Stimulated activated CD4-positive, alpha-beta T cell treated with anti-CD3 and anti-CD28 coated beads, Interleukin-4, amount 100 ng/mL, for 24 hours (primary cell): ENCODE measurements at places on chromosomes 4 and X.

DNA sequence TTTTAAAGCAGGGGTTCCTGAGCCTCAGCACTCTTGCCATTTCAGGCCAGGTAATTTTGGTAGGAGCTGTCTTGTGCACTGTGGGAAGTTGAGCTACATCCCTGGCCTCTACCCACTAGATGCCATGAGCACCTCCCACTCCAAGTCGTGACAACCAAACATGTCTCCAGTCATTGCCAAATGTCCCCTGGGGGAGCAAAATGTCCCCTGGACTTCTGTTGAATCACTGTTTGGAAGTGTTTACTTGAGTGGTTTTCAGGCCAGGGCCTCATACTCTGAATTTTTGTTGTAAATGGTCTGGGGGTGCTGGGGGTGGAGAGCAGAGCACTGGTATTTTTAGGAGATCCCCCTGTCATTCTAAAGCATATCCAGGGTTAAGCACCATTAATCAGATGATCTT lies 3.2 kb downstream of the PDK3 start:
- no peak for DNase-seq

DNA sequence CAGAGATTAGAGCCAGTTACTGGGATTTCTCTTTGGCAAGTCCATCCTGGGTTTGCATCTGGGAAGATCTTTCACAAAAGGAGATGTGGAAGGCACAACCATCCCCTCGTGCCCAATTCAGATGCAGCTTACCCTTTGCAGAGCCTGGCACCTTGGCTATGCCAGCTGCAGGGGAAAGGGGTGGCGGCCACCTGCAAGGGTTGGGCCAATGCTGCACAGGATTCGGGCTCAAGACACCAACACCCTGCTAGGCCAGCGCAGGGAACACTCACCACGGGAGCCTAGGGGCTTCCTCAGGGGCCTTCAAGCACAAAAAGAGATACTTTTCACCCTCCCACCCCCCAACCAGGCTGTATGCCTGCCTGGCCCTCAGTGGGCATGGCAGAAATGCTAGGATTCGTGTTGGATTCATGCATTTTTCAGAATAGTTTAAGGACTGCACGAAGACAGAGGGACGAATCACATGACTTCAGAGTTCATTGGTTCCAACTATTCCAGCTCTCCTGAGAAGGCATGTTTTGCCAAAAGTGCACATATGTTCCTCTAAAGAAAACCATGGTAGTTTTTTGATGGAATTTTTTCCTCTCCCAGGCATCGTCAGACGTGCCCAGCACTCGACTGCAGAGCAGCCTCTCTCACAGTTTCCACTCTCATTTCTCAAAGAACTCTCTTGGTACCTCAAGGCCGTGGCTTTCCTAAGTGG lies 94.4 kb downstream of the PHKA2 start:
- no peak for DNase-seq

- no peak for DNase-seq
Observed at GRCh38 chr4:114208574-114209151, 229.2 kb upstream of the ARSJ start.

DNA sequence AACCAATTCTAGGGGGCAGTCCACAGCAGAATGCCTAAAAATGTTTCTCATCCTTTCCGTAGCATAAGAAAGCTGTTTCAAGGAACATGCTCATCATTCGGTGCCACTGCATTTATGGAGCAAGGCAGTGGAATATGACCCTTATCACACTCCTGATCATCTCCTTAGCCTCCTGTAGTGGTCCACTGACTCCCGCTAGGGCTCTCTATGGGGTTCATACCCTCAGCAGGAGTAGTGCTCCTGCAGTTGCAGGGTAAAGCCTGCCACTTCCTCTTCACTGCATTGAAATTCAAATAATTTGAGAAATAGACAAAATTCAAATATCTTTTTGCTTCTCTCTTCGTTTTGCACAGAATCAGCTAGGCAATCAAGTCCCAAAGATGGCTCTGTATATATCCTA lies 107.0 kb downstream of the NDST3 start:
- no peak for DNase-seq

DNA sequence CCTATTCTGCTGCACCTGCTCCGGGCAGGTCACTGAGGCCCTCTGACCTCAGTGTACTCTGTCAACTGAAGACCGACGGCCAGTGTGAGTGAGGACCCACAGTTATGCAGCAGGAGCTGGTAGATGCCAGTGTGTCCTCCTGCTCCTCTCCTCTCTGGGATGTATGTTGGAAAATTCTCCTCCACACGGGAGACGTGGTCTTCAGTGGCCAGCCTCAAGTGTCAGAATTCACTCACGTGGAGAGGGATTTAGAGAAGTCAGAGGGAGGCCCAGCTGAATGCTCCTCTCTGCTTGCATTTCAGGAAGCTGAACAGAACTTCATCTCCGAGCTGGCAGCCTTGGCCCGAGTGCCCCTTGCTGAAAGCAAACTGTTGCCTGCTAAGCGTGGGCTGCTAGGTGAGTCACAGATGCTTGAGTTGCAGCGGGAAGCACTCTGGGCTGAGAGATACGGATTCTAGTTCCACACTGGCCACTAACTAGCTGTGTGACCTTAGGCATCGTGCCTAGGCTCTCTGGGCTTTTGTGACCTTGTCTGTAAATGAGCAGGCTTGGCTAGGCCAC lies 83.6 kb downstream of the CRMP1 start:
- DNase-seq: no peak

GRCh38 chr4:185470501-185471195 lies 885 bp downstream of the CCDC110 start:
- no peak for DNase-seq

GRCh38 chrX:64205441-64205734 lies at the start of gene AMER1:
Gene AMER1 (minus strand): TSS chrX:64205708. CDS start chrX:64193286, 12,422 bp downstream.
- DNase-seq: no peak

DNA sequence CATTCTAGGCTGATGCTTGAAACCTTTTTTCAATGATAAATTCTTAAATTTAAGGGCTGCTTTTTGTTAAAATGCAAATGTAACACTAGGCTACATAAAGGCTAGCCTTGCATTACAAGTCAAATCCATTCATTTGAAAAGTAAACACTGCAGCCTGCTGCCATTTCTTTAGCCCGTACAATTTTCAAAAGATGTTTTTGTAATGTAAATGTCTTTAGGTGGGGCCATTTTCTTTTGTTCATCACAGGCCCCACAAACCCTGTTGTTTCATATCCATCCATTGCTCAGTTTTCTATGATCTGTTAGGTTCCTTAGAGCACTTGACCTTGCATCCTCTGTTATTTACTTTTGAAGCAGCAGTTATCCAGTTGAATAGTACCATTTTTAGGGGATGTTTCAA lies 296.2 kb upstream of the AMOT start:
- no peak for DNase-seq

GRCh38 chr4:57320217-57320616 lies 210.0 kb upstream of the IGFBP7 start:
- DNase-seq: no peak
